ENCODE measurements at places on chromosomes 5 and 9.

DNA sequence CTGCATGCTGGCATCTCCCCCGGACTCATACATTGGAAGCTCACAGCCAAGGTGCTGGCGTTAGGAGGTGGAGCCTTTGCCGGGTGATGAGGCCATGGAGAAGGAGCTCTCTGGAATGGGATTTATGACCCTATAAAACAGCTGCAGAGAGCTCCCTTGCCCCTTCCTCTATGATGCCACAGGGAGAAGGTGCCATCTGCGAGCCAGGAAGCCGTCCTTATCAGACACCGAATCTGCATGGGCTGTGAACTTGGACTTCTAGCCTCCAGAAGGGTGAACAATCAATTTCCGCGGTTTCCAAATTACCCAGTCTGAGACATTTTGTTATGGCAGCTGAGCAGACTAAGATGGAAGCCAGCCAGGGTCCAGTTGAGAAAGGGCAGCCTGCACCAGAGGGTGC is 381.2 kb upstream of the IRX1 start:
- DNase-seq: no peak

DNA sequence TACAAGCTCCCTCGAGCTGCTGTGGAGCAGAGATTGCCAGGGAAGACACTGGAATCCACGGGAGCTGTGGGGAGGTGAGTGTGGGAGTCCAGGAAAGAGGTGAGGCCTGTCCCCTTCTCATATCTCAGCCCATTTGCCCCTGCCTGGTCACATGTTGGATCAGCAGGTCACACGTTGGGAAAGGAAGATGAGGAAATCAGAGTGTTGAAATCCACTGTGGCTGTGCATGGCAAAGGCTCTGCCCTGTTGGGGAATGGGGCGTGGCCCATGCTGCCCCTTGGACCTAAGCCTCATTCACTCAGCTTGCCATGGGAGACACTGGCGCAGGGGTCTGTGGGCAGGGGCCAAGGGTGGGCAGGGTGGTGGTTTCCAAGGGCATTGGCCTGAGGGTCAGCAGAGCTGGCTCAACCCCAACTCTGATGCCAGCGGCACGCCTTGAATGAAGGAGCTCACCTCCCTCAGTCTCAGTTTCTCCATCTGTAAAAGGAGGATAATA is 85.4 kb upstream of the CPEB4 start:
- no peak for DNase-seq

DNA sequence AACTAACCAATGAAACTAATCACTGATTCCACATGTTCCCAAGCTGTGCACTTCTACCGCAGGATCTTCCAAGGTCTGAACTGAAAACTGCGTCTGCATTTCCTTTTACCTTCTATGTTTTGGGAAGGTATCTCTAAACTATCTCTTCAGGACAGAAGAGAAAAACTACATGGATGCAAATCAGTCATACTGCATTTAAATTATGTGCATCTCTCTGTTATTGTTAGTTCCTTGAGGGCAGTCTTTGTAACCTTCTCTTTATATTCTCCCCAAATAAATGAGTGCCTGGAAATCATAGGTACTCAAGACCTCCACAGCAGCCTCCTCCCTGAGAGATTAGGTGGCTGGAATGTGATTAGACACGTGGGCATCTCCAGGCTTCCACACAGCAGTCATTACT is 17.1 kb downstream of the MTX3 start:
- no peak for DNase-seq

DNA sequence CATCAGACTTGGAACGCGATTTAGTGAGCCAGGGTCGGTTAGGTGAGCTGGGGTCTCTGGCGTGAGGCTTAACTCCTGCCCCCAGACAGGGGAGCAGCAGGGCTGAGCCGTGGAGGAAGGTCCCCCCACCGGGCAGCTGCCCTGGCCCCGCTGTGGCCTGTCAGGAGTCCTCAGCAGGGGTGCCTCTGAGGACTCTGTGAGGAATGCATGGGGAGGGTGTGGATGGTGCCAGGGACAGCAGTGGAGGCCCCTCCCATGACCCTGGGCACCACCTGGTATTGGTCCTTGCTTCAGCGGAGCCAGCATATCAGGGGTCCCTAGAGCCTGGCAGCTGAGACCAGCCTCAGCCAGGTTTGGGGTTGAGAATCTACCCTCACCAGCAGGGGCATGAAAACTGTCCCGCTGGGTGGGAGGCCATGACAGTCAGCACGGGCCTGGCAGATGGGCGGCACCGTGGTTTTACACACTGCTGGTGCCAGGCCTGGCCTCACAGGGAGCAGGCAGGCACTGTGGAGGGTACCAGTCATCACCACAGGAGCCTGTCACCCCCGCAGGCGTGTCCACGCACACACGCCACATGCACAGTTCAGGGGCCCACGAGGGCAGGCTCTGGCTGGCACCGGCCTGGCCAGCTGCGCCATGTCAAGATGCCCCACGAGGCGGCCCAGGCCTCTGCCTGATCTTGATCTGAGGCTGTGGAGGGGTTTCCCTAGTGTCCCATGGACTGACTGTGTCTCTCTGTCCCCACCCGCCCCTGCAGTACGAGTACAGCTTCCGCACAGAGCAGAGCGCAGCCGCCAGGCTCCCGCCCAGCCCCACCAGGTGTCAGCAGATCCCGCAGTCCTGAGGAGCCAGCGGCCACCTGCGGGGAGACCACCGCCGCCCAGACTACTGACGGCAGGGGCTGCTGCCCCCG is 111.1 kb upstream of the LMX1B start:
- no peak for DNase-seq

- peak; percentile 24 for DNase-seq
Measured at GRCh38 chr9:113511047-113511521, 47.6 kb downstream of the RGS3 start.

- no peak for DNase-seq
Measured at GRCh38 chr5:158758675-158759074, 341.0 kb downstream of the EBF1 start.

DNA sequence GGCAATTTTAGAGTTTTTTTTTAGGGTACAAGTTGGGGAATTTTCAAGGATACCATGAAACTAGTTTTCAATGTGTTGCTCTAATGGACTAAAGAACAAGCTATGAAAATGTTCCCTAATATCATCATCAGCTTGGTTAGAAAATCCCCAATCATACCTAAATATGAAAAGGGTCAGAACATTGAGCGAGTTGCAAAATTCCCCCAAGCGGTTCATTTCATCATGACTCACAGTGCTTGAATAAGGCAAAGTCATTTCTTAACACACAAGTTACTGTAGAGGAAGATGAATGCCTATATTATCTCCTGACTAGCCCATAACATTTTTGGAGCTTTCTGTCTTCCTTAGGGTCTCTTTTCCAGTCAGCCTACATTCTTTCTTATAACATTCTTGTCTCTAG is 62.7 kb downstream of the ST8SIA4 start:
- no peak for DNase-seq

- no peak for DNase-seq
Measured at GRCh38 chr9:135249191-135249590, 161.7 kb downstream of the OLFM1 start.

- DNase-seq: no peak
Measured at GRCh38 chr5:6659941-6660684, 26.9 kb downstream of the SRD5A1 start.

- DNase-seq: no peak
Measured at GRCh38 chr5:61405511-61406295, 73.6 kb downstream of the ZSWIM6 start.

DNA sequence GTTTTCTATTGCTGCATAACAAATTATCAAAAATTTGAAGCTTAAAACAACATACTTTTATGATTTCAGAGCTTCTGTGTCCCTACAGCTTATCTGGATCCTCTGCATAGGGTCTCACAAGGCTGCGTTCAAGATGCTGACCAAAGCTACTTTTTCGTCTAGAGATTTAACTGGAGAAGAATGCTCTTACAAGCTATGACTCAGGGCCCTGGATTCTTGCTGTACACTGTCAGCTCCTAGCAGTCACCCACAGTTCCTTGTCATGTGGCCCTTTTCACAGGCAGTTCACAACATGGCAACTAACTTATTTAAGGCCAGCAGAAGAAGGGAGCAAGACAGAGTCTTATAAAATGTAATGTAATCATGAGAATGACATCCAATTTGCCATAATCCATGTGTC is 70.8 kb upstream of the FAM174A start:
- no peak for DNase-seq

DNA sequence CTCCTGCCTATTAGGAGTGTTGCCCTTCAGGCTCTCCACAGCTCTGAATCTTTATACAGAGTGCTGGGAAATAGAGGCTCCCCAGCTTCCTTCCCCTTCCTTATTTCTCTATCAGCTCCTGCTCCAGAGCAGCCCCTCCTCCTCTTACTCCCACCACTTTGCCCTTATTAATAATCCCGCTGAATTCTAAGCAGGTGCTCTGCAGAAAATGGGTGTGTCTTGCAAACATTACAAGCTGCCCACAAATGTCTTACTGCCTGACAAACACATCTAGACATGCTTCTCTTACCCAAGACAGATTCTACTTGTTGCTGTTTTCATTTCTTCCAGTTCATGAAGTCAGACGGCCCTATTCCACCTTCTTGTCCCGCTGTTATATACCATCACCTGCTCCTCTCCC is 6.4 kb downstream of the PHF24 start:
- no peak for DNase-seq

- no peak for DNase-seq
Measured at GRCh38 chr9:126959336-126959735, 44.8 kb downstream of the RALGPS1 start.

GRCh38 chr9:28810388-28811075 is 1237.3 kb upstream of the C9orf72 start:
- DNase-seq: no peak

DNA sequence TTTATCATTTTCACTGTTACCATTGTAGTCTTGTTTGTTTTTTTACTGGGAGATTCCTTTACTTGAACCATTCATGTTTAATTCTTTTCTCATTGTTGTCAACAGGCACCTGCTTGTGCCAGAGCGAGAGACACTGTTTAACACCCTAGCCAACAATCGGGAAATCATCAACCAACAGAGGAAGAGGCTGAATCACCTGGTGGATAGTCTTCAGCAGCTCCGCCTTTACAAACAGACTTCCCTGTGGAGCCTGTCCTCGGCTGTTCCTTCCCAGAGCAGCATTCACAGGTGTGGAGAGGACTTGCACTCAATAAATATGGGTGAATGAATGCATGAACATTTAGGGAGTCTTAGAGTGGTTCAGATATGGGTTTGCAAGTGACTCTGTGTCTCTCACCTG is 37.5 kb downstream of the NUP214 start:
- DNase-seq: no peak

DNA sequence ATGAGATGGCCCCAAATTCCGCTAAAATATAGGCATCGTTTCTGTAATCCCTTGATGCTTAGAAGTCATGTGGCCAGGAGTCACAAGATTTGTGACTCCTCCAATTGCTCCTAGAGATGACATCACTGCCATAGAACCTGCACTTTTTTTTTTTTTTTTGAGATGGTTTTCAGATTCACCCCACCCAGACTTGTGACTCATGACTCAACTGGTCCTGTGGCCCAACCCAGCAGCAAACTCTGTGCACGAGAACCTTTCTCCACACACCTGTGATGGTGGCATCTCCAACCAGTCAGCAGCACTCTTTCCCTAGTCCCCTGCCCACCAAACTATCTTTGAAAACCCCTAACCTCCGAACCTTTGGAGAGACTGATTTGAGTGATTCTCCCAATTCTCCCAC is 414.0 kb downstream of the MED10 start:
- no peak for DNase-seq

- DNase-seq: no peak
Measured at GRCh38 chr9:27460226-27461023, 63.7 kb upstream of the IFNK start.

GRCh38 chr5:147466360-147466980 is 43.4 kb downstream of the DPYSL3 start:
- DNase-seq: no peak

DNA sequence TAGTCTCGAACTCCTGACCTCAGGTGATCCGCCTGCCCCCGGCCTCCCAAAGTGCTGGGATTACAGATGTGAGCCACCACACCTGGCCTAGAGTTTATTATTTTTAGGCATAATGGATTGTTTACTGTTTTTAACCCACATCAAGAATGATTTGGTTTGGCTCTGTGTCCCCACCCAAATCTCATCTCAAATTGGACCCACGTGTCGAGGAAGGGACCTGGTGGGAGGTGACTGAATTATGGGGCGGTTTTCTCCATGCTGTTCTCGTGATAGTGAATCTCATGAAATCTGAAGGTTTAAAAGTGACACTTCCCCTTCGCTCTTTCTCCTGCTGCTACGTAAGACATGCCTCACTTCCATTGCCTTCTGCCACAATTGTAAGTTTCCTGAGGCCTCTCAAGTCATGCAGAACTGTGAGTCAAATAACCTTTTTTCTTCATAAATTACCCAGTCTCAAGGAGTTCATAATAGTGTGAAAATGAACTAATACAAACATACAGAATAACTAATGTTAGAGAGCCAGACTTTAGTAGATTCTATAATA is 88.2 kb downstream of the RICTOR start:
- DNase-seq: no peak

DNA sequence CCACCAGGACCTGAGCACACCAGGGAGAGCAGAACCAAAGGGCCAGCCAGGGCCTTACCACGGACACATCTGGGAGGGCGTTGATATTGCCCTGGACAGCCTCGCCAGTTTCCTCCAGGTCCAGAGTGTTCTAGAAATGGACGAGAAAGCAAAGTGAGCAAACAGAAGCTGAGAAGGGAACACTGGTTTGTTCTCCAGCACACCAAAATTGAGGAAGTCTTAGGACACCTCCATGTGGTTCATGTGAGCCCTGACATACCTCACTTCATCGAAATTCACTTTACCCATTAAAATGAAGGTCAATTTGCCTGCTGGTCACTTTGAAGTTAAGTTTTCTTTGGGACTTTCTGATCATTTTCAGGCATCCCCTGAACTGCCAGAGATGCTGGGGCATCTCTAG is 20.1 kb upstream of the AKNA start:
- no peak for DNase-seq

GRCh38 chr5:102932781-102933180 is 177.7 kb downstream of the PAM start:
- no peak for DNase-seq

DNA sequence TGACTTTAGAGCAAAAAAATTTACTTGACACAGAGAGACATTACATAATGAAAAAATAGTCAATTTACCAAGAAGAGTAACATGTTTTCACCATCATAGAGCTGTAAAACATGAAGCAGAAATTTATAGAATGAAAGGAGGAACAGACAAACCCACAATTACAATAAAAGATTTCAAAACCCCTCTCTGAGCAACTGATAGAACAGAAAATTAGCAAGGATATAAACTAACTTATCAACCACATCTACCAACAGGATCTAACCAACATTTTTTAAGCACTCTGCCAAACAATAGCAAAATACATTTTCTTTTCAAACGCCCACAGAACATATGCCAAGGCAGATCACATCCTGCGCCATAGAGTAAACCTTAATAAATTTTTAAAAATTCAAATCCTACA is 17.9 kb downstream of the SLCO4C1 start:
- DNase-seq: no peak

GRCh38 chr5:32612134-32612888 is 27.0 kb downstream of the SUB1 start:
- peak; percentile 28 for DNase-seq
